A673 (cell line): ENCODE measurements at places on chromosomes 6 and 20. TPM values are rescaled to one million over a fixed set of nuclear protein-coding genes. Genes with fewer than 3 reads are reported as not detected.

MRPL18 gene
- 94.6 and 101 TPM in 2 replicates for total RNA-seq

MTHFD1L gene
- total RNA-seq: 78.7 and 90.7 TPM in 2 replicates

SCRT2 gene
- total RNA-seq: 0.50 and 0.69 TPM in 2 replicates

GRCh38 chr6:86723151-86723550 is 214.2 kb upstream of the HTR1E start:
- no peaks in the 10 kb centered on the region for H3K4me1 ChIP-seq
- no peaks in the 10 kb centered on the region for H3K27me3 ChIP-seq
- no peak for DNase-seq

DNA sequence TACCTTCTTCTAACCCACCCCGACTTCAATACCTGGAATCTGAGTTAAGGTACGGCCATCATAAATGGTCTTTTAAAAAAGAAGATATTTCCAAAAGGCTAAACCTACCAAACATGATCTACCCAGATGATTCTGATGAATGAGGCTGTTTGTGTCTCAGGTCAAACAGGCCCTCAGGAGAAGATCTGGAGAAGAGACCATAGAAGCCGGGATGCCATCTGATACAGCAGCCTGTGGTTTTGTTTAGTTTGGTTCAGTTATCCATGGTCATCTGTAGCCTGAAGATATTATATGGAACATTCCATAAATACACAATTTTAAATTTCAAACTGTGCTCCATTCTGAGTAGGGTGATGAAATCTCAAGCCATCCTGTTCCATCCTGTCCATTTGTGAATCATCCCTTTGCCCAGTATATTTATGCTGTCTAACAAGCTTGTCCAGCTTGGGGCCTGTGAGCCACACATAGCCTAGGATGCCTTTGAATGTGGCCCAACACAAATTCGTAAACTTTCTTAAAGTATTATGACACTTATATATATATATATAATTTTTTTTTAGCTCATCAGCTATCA is 4.0 kb upstream of the CAP2 start:
- H3K27me3 ChIP-seq: no peaks in the 10 kb centered on the region
- no peaks in the 10 kb centered on the region for H3K36me3 ChIP-seq
- H3K4me1 ChIP-seq: peaks cover 6% of the 10 kb centered on the region
- H3K4me3 ChIP-seq: no peak overlapping the region

- no peak overlapping the region for H3K27ac ChIP-seq
- H3K4me1 ChIP-seq: peaks cover 33% of the 10 kb centered on the region
- no peaks in the 10 kb centered on the region for H3K27me3 ChIP-seq
- no peak for DNase-seq
- no peaks in the 10 kb centered on the region for H3K36me3 ChIP-seq
- no peak overlapping the region for H3K4me3 ChIP-seq
Measured at GRCh38 chr6:36665180-36665579, 13.3 kb upstream of the CDKN1A start.

DNA sequence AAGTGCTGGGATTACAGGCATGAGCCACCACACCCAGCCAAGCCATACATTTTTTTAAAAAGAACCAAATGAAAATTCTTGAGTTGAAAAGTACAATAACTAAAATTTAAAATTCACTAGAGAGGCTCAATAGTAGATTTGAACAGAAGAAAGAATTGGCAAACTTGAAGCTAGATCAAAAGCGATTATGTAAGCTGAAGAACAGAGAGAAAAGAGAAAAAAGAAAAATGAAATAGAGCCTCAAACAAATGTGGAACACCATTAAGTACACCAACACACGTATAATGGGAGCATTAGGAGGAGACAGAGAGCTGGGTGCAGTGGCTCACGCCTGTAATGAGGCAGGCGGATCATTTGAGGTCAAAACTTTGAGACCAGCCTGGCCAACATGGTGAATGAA is 31.0 kb downstream of the ERGIC3 start:
- H3K4me1 ChIP-seq: no peaks in the 10 kb centered on the region
- no peak overlapping the region for H3K4me3 ChIP-seq
- no peak overlapping the region for H3K27ac ChIP-seq
- DNase-seq: no peak

- no peak for DNase-seq
- H3K36me3 ChIP-seq: peaks cover 6% of the 10 kb centered on the region
- no peaks in the 10 kb centered on the region for H3K4me1 ChIP-seq
- H3K27me3 ChIP-seq: no peaks in the 10 kb centered on the region
- H3K27ac ChIP-seq: no peak overlapping the region
Measured at GRCh38 chr6:43192911-43193310, 10.9 kb downstream of the CUL9 start.

- no peak for DNase-seq
- H3K4me3 ChIP-seq: no peak overlapping the region
- H3K27me3 ChIP-seq: peaks cover 4% of the 10 kb centered on the region
- no peak overlapping the region for H3K27ac ChIP-seq
- H3K4me1 ChIP-seq: no peaks in the 10 kb centered on the region
Measured at GRCh38 chr20:43477619-43478018, 19.9 kb downstream of the SRSF6 start.

GRCh38 chr6:116036075-116036773 is 24.5 kb downstream of the FRK start:
- H3K27ac ChIP-seq: peak overlapping the region; percentile 69
- H3K36me3 ChIP-seq: no peaks in the 10 kb centered on the region
- H3K4me1 ChIP-seq: peaks cover 61% of the 10 kb centered on the region
- no peak overlapping the region for H3K4me3 ChIP-seq
